Activated T-cell treated with anti-CD3 and anti-CD28 coated beads for 48 hours (primary cell): ENCODE measurements at places on chromosomes 16 and 17.

DNA sequence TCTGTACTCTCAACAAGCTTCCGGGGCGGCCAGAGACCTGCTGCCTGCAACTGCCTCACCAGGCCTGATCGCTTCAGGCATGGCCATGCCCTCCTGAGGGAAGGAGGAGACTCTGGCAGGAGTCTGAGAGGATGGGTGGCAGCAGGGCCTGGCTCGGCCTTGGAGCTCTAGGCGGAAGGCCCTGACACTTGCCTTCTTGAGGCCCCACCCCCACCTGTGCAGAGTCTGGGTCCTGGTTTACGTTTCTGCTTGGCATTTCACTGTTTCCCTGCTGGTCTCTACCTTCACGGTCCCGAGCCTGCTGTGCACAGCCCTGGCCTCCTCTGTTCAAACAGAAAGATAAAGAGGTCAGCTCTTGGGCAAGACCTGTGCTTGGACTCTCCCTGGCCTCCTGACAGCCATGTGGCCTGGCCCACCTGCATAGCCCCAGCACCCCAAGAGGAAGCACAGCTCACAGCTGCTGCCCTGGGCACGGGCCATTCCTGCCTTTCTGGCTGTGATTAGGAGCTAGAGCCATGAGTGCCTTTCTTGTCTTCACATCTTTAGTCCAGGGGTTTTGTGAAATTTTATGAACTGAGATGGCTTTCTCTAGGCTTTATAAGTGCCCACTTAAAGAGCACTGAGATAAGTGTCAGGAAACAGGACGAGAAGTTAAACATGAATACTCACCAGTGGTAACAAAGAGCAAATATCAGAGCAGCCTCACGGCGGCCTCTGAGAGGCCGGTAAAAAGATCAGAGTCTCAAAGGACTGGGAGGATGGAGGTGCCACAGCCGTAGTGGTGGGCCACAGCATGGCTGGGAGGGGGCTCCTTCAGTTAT lies 25.6 kb upstream of the MTSS2 start:
- DNase-seq = no peak

DNA sequence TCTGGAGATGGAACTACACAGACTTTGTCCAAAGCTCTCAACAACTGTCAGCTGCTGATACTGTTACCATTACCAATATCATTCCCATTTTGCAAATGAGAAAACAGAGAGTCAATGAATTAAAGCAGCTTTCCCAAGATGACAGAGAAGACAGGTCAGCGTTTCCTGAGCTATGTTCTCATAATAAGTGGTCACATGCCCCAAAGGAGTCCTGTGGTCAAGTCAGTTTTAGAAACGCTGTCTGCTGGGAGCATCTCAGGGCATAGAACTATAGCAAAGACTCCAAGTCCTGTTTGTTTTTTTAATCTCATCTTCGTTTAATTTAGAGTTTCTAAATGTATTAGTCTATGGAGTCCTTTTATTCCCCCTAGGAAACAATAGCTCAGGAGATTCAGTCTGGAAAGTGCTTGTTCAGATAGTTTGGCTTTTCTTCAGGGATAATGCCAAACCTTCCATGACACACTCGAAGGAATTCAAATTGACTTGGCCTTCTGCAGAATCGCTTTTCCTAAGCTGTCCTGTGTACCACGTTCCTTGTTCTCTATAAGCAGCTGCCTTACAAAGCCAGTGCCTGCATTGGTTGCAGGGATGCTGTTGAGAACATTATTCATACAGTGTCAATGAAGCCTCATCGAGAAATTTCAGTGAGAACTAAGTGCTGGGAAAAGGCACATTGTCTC lies 12.1 kb downstream of the CCDC42 start:
- DNase-seq = no peak

DNA sequence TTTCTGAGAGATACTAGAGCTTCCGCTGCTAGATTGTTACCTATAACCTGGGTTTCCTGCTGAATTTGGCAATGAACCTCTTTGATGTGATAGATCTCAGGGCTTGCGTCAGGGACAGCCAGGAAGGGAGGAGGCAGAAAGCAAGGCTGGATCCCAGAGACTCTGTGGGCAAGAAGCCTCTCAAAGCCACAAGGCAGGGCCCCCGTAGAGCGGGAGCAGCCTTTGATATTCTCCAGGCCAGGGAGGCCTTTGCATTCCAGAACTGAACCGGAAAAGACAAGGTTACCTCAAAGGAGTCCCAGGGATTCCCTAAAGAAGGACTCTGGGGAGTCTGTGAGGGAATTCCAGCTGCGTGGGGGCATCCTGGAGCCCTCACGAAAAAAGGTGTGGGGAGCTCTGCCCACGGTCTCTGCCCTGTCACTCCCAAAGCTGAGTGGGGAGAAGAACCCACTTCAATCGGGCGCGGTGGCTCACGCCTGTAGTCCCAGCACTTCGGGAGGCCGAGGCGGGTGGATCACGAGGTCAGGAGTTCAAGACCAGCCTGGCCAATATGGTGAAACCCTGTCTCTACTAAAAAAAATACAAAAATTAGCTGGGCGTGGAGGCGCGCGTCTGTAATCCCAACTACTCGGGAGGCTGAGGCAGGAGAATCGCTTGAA lies 14.3 kb upstream of the SCIMP start:
- no peak for DNase-seq

- peak; percentile 33 for DNase-seq
Observed at GRCh38 chr17:46194393-46195216, 1.4 kb upstream of the KANSL1 start.
